Stimulated activated CD4-positive, alpha-beta T cell treated with anti-CD3 and anti-CD28 coated beads, Interleukin-1b, Interleukin-23, amount 100 ng/mL, for 48 hours (primary cell): ENCODE measurements at places on chromosomes 1 and 21.

GRCh38 chr1:182120411-182121258 is 59.1 kb upstream of the ZNF648 start:
- no peak for DNase-seq

GRCh38 chr1:117205368-117205767 is 5.4 kb downstream of the VTCN1 start:
- DNase-seq = no peak

DNA sequence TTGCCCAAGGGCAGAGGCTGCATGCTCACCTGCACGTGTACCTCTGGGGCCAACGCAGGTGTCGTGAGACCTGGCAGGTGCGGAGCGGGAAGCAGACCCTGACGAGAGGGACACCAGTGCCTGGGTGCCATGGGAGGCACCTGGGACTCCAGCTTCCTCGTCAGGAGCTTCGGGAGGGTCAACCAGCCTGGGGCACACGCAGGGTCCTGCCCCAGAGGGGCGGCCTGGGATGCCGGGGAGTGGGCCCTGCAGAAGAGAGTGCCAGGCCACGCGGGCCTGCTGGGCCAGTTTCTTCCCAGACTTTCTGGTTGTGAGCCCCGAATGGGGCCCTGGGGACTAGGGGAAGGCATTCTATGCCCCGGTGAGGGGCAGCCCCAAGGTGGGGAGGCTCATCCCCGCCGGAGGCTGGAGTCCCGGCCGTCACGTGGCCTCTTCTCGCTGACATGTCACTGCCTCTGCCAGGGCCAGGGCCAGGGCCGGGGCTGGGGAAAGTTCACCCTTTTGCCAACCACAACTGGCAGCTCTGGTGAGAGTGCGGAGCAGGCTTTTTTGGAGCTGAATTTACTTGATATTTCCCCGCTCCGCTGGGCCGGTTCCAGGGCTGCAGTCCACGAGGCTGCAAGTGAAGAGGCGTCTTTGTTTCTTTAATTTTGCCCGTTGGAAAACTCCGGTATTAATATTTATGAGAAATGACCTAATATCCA is 38.5 kb upstream of the ACTRT2 start:
- no peak for DNase-seq

DNA sequence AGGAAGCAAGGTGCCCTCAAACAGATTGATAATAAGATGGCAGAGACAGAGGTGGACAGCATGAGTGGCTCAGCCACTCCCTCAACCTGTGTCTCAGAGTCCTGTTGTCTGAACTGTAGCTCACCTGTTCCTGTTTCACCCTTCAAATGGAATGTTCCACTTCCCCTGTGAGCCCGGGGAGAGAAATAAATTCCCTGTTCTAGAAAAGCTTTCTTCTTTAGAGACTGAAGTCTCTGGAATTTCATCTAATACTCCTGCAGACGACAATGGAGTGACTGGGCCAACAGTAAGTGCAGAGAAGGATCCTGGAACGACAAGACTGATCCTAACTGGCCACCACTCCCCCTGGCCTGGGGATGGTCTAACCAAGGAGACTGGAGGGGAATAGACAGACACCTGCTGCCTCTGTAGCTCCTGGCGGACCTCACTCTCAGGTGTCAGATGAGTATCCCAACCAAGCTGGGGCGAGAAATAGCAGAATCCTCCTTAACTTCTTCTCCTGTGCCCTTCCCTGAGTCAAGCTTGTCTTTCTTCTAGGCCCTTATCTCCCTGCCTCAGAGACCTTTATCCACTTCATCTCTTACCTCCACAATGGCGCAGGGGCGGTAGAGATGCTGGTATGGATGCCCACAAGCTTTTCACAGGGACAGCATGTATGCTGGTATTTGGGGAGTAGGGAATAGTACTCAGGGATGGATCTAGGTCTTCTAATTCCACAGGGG is 45.4 kb downstream of the PLEKHA6 start:
- DNase-seq = no peak

DNA sequence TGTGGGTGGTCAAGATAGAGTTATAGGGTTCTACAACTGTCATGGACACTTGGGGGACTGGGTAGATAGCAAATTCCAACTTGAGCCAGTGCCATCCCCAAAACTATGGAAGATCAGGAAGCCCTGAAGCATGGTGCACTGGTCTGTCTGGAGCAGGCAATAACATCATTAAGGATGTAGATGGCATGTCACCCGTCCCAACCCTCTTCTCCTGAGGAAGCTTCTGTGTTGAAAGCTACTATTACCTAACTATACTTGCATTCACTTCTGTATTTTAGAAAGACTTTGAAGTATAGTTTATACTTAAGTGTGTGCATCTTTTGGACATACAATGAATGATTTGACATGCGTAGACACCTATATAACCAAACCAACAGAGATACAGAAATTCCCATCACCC is 32.9 kb downstream of the RABIF start:
- DNase-seq = no peak

GRCh38 chr1:14553711-14554110 is 44.8 kb upstream of the KAZN start:
- DNase-seq = no peak

DNA sequence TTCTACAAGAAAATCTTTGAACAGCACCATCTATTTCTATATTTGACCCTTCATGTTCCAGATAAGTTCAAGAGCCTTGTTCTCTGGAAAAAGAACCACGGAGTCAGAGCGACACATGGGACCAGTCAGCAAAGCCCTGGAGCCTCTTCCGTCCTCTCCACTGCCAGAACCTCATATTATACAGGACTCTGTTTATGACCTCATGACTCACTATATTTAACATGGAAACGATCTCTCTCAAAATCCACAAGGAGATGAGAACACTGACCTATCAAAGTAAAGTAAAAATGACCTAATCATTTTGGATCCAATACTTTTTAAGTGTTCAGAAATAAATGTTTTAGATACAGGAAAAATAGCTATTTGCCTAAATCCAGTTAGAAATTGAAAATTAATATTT is 124.6 kb upstream of the KRTAP19-8 start:
- no peak for DNase-seq

DNA sequence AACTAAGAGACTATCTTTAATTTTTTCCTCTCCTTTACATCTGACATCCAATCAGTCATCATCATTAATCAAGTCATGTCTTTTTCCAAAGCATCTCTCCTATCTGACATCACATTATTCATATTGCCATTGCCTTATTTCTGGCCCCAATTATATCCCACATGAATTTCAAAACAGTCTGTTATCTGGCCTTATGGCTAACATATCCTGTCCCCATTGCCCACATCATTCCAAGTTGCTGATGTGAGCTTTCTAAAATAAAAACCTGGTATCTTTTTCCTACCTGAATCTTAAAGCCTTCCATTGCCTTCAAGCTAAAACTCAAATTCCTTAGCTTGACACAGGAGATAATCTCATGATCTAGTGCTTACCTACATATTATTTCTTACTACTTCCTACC is 283.9 kb downstream of the LRRC40 start:
- DNase-seq = no peak

- no peak for DNase-seq
Measured at GRCh38 chr1:64881281-64881680, 85.1 kb downstream of the JAK1 start.

DNA sequence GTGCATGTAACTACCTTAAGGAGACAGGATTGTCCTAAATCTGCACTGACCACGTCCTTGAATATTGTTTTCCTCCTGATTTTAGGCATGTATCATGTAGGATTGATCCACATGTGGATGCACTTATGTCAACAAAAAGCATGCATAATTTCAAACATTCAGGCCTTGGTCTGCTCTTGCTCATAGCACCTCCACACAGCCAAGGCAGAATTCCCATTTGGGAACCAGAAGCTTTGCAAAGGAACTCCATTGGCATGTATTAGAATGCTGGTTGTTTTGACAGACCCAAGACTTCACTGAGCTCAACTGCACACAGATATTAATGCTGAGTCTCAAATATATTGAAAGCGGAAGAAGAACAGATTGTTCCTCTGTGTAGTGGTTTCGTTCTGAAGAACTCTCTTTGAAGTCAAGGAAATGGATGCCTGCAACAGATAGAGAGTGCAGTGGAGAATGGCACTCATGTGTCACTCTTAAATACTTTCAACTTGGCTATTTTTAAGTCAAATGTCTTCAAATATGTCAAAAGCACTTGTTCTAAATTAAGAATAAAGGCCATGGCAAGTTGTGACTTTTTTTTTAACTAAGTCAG is 387.6 kb downstream of the LTN1 start:
- DNase-seq = no peak

DNA sequence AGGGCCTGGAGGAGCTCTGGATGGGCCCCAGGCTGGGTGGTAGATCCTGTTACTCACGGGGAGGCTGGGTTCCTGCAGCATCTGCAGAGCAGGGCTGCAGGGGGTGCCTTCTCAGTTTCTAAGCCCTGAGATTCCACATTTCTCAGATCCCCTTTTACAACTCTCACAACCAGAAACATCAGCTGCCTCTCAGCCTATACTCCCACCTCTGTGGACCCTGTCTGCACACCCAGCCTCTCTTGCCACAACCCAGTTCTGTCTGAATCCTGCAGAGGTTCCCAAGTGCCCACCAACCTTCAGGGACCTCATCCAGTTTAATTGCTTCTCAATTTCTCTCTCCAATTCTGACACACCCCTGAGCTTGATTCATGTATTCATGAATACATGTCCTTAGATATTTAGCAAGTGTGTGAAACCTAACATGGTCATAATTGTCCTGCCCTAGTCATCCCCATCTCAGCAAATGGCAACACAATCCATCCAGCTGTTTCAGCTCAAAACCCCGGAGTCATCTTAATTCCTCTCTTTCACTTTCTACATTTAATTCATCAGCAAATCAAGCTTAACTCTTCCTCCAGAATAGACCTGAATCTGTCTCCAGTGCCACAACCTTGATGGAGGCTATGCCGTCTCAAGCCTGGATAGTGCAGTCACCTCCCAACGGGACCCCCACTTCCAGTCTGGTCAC is 57.0 kb upstream of the NEK2 start:
- no peak for DNase-seq

- no peak for DNase-seq
Measured at GRCh38 chr1:210310562-210311153, 18.0 kb upstream of the HHAT start.

DNA sequence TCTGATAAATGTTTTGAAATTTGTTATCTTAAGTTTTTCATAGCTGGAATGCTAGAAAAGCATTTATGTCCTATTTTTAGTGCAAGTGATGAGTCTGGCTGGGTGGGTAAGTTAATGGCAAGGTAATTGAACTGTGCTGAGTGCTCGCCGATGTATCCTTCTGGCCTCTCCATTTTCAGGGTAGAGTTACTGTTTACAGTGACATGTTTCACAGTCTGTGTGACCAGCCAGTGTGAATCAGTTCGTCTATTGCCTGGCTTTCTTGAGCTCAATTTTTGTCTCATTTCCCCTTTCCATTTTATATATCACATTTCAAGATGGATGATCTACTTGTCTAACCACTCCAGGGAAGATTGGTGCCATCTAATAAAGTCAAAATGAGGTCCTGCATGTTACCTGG is 44.1 kb downstream of the ITSN1 start:
- no peak for DNase-seq

DNA sequence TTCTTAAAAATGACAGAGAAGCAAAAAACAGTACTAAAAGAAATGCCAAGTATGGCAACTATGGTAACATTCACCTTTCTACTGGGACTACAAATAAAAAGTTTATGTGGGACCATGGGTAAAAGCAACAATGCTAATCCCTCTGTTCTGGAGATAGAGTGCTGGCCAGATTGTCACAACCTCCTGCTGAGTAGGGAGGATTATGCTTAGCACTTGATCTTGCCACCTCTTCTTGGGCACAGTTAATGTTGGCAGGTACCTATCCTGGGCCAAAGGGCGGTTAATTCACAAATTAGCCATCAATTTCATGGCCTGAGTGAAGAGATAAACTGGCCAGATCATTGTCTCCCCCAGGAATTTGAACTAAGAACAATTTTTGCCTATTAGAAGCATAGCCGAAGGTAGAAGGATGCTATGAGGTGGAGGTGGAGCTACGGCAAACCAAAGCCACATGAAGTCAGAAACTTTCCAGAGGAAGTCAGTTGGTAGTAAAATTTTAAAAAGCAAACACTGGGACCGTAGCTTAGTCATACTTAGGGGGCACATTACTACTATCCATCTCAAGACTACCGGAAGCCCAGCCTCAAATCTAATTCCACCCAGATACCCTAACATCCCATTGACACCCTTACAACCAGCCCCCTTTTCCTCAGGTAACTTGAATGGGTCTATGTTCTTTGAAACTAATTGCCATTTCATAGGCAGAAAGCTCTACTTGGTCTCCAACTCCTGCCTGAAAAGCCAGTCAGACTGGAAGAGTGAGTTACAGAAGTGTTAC is 2.7 kb downstream of the SCYL3 start:
- peak; percentile 29 for DNase-seq

GRCh38 chr1:248786156-248786555 is 30.6 kb upstream of the LYPD8 start:
- no peak for DNase-seq

GRCh38 chr1:157925419-157926166 is 67.9 kb upstream of the KIRREL1 start:
- DNase-seq = no peak

GRCh38 chr1:26597629-26598039 is 68.1 kb downstream of the RPS6KA1 start:
- DNase-seq = no peak

GRCh38 chr1:37332126-37332525 is 142.3 kb upstream of the ZC3H12A start:
- DNase-seq = no peak

DNA sequence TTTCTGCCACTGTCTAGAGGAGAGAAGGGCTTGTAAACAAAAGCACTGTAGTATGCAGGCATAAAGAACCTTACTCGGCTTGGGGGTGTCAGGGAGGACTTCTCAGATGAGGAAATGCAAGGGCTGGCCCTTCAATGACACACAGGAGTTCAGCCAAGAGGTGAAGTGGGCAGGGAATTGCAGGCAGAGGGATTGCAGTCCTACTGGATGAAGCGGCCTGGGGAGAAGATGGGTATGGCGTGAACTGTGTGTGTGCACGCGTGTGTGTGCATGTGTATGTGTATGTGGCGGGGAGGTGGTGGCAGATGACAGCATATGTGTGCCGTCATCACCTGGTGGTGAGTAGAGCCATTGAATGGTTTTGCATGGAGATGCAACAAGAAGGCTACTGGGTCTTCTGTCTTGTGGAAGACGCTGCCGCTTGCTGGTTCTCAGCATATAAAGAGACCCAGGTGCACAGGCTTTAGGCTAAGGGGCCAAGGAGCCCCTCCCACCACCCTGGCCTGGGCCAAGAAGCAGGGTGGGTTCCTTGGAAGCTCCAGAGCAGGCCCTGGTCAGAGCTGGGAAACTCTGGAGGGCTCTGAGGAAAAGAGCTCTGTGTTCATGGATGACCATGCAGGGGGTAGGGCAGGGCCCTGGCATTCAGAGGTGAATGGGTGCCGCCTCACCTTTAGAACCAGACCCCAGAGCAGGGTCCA is 4.1 kb upstream of the EPS8L3 start:
- no peak for DNase-seq

GRCh38 chr1:106072909-106073600 is 983.4 kb upstream of the PRMT6 start:
- no peak for DNase-seq
